ENCODE measurements at places on chromosomes 1 and 21.

GRCh38 chr1:167798952-167799351 lies 77.2 kb downstream of the MPZL1 start:
- DNase-seq, result no peak

- no peak for DNase-seq
Observed at GRCh38 chr1:59500950-59501742, 204.3 kb downstream of the FGGY start.

- no peak for DNase-seq
Observed at GRCh38 chr1:107865627-107866026, 99.4 kb downstream of the VAV3 start.

DNA sequence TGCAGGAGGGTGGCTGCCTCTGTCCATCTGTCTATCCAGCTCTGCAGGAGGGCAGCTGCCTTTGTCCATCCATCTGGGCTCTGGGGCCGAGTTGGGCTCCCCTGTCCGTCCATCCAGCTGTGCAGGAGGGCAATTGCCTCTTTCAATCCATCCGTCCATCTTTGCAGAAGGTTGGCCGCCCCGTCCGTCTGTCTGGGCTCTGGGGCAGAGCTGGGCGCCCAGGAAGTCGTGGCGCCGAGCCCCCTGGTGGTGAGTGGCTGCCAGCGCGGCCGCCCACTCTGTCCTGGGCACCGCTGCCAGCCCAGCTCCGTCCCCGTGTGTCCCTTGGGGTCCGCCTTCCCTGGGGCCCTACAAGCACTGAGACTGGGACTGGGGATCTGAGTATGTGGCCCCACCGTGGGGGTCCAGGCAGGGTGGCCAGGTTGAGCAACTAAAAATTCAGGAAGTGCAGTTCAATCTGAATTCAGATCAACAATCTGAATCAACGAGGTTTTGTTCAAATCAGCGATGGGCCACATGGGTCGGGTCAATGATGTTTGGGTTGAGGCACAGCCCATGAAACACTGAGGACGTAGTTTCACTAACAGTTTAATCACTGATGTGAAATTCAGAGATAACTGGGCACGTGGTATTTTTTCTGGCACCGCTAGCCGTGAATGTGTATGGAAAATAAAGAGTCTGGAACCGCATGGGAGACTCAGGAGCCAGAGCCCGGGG lies 99.1 kb upstream of the ACTRT2 start:
- no peak for DNase-seq

DNA sequence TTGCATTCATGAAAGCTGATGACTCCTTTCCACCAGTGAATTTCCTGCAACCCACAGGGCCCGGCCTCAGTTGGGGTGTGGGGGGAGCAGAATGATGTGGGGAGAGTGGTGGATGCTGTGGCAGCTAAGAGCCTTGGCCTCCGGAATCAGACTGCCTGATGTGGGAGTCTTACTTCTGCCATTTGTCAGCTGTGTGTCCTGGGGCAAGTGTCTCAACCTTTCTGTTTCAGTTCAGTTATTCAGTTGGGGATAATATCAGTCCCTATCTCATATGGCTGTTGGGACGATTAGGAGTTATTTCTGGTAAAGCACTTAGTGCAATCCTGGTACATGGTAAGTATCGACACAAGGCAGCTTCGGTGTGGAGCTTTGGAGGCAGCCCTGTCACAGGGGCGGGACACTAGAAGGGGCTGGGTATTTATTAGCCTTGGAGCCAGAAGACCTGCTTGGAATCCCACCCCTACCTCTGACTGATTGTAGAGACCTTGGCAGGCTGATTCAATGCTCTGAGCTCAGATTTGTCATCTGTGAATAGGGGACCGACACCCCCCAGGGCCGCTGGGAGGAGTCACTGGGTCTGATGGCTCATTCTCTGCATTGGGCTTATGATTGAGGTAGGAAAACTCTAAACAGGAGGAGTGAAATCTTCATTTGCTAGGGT lies 19.6 kb downstream of the ARHGEF10L start:
- no peak for DNase-seq

DNA sequence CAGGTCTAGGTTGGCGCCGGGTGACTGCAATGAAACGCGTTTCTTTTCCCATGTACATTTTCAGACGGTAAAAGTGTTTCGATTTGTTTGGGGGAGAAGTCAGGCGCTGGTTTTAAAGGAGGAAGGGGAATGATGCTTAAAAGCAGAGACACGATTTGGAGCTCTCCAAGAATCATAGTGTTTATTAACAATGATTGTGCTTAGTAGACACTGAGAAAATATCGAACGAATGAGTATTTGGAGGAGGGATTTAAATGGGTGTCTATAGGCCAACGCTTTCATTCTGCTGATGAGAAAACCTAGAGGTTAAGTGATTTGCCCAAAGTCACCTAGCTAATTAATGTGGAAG lies 36.9 kb upstream of the JAK1 start:
- DNase-seq, result no peak

DNA sequence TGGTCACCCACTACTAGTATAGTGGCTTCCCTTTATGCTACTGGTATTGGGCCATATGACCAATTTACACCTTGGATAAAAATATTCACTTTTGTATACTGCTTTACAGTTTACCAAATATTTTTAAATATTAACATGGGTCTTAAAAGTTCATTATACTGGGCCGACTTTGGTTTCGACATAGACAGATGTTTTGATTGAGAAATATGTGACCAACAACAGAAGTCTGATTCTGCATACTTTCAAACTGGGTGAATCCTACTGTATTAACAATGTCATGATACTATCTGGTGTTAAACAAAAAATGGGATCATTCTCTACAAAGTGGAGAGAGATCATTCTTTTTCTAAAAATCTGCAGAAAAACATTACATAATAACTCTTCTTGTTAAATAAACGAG lies 134.8 kb downstream of the AKT3 start:
- no peak for DNase-seq

DNA sequence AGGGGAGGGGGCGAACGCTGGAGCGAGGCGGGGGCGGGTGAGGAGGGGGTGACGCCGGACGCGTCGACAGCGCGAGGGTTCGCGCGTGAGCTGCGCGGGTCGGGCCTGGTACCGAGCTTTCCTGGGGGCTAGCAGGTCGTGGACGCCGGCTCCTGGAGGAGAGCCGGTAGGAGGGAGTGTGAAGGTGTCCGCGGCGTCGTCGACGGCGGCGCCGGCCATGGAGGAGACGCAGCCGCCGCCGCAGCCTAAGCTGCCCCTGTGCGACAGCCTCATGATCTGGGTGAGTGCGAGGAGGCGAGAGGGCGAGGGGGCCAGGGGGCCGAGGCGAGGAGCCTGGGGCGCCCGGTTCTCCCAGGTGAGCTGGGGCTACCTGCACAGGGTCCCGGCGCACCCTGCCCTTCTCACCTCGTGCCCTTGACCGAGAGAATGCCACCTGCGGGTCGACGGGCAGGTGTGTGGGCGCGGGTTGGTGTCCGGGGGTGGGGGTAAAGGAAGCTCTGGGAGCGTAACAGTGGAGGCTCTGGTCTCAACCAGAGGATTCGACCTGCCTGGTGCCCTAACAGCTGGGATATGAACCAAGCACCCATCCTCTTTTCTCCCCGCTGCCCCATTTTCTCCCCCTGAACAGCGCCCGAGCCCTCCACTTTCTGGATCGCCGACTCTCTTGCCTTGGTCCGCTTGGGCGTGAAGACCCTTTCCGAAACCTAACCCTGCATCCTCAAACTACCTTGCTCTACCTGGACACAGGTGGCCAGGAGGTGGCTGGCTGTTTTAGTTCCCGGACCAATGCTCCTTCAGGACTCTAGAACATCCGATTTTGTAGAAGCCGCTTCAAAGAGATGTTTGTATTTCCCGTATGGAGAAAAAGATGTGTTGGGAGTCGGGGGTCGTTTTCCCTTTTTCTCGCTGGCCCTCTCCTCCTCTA lies at the start of gene HOOK1:
TSS of gene HOOK1 (plus strand) at position 49 of the 925 bp plus-strand sequence. CDS start at position 218, 169 bp downstream.
- DNase-seq, result no peak

DNA sequence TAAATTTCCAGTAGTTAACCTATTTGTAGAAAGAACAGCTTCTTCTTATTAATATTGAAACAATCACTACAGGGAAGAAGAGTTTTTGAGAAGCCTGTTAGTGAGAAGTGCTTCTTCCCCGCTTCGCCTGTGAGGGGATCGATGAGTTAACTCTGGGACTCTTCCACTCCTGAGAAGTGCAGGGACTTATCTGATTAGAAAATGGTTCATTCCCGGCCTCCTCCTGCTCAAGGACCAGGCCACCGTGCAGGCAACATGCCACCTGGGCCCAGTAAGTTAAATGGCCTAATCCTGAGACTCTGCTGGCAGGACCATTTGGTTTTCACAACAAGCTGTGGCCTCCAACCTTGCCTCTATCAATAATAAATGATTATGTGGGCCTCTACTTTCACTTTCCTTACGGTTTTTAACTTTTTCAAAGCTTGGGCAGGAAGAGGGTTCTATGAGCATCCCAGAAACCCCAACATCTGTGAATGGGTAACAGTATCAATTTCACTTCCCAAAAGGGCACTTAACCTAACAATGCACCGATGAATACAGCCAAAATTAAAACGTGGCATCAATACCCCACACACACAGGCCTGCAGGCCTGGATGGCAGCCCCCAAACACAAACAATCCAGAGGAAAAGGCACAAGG lies 33.1 kb downstream of the SIPA1L2 start:
- no peak for DNase-seq

DNA sequence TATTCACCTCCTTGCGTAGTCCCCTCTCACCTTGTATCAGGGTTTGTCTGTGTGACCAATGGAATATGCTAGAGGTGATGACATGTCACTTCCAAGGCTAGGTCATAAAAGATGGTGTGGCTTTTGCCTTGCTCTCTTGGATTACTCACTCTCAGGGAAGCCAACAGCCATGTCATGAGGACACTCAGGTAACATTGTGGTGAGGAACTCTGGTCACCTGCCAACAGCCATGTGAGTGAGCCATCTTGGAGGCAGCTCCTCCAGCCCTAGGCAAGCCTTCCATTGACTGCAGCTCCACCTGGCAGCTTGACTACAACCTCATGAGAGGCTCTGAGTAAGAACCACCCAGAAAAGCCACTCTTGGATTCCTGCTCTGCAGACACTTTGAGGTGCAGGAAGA lies 11.0 kb upstream of the HEYL start:
- no peak for DNase-seq

DNA sequence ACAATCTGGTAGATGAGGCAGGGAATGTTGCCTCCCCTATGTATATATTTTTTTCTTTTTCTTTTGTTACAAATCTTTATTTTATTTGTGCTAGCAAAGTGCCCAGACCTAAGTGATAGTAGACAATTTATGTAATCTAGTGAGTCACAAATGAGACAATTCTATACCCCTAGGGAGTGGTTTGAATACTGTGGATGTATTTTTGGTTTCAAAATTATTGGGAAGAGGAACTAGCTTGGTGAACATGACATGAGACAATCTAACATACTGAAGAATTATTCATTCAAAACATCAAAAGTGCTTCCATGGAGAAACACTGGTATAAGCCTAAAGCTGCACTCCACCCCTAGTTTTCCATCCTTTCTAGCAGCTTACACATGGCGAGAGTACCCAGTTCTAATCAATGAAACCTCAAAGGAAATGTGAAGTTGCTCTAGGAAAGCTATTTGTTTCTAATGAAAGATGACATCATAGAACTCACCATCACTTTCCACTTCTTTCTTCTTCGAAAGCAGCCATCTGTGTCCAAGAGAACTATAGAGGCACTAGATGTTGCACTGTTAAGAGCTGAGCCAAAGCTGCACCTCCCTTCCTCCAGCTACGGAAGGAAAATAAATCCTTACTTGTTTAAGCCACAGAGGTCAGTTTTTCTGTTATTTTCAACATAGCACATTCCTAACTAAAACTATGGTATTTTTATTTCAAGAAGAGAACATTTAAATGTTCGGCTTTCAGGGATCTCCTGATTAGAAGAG lies 764.6 kb downstream of the LTN1 start:
- no peak for DNase-seq

DNA sequence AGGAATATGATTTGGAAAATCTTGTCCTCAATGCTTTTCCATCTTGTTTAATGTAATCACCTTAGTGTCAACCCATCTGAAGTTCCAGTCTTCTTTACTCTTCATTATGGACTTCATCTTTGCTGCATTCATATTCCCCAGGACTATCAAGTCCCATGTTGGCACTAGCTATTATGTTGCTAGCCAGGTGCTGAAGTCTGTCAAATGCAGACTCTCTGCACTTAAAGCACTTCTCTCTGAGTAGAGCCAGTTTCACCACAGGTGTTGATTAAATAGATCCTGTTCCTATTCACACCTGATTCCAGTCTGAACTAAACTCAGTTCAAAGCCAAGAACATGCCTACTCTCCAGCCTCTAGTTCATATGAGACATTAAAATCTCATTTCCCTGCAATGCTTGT lies 75.0 kb upstream of the PKN2 start:
- DNase-seq, result no peak

- DNase-seq, result no peak
Observed at GRCh38 chr1:93593854-93594602, 87.6 kb downstream of the BCAR3 start.

DNA sequence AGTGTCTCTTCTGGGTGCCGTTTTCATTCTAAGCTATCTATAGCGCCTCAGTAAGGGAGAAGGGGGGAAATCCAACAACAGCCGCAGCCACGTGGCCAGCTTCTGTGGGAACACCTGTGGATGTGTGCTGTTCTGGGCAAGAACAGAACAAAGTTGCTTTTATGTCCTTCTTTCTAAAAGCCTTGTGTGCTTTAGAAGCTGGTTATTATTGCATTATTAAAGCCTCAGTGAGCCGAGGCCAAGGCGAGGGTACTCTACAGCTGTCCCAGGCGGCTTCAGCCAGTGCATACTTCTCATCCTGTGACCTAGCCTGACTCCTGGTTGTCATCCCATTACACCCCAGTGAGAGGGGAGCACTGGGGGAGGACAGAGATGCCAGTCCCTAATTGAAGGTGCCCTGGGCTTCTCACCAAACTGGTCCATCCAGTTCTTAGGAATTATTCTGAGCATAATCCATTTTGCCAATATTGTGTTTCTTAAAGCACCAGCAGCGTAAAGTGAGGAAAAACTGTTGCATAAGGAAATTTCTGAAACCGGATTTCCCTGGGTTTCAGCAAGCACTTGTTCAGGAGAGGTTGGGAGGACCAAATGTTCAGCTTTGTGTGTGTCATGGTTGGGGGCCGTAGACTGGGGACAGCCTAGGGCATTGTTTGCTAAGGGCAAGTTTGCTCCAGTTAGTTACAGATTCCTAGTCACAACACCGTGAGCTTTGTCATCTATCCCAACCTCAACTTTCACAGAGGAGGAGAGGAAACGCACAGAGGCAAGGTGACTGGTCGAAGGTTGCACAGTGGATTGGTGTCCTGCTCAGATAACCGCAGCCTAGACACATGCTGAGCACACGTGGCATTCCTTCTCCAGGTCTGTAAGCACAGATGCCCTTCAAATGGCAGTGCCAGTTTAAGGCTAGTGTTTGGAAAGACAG lies 61.0 kb upstream of the ATP1A1 start:
- DNase-seq, result no peak

GRCh38 chr1:201795066-201795465 lies 33.9 kb upstream of the IPO9 start:
- peak; percentile 34 for DNase-seq

GRCh38 chr1:48741380-48741779 lies 35.3 kb downstream of the BEND5 start:
- DNase-seq, result no peak

GRCh38 chr1:44152692-44153091 lies 11.3 kb upstream of the KLF18 start:
- DNase-seq, result no peak

All from A172 (cell line).